ENCODE measurements at places on chromosomes 16 and 17.

DNA sequence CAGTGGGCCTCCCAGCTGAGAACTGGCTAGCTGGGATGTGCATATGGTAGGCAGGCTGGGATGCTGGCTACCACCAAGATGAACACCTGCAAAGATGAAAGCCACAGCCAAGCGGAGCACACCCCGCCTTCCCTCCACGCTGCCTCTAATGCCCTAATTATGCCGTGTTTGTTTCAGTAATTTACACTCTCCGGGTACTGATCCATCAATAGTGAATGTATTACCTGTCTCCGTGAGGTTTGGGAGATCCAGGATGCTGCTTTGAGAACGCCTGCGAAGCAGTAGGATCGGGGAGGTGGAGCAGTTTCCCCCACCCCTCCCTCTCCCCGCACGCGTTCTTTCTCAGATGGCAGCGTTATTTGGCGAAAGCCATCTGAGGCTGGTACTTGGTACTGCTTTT, 28.9 kb upstream of the GSE1 start:
- no peak for DNase-seq

DNA sequence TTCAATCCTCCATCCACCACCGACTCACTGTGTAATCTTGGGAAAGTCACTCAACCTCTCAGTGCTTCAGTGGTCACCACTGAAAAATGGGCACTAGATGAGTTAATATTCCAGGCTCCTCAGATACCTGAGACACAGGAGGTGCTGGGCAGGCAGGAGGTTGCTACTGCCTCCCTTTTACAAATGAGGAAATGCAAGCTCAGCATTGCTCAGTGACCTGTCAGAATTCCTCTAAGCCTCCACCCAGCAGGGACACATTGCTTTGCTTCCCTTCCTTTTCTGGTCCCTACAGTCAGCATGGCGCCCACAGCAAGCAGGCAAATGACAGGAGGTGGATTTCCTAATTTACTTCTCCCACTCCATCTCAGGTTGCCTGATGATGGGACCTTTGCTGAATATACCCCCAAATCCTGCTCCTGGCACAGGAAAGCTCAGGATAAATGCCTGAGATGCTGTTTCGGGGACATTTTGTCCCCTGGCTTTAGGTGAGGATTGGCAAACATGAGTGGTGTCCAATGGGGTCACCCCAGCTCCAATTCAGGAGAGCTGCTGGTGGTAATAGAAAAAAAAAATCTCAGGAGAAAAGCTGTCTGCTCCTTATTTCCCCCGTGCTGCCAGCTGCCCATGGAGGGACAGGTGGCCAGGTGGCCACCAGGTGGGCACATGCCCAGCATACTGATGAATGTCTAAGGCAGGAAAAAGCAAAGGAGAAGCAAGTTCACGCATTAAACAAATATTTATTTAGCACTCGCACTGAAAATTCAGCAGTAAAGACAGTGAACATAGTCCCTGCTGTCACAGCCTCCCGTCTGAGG, 5.0 kb upstream of the KRT13 start:
- DNase-seq: no peak

GRCh38 chr17:55492781-55493341, 18.4 kb downstream of the SMIM36 start:
- DNase-seq: no peak

DNA sequence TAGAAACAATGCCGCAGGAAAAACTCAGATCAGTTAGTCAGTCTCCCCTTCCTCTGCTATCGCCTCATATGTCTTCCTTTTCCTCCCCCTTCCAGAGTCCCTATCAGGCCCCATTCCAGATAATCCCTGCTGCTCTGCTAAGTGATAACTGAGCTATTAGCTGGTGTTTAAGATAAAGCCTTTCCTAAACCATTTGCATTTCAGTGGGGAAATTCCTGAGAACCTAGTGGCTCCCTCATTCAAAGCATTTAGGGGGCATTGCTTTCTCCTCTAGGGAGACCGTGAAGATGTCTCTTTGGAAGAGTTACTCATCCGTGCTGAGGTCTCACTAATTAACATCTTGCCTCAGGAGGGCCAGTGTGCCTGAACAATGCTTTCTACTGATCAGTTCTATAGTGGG, 401.6 kb downstream of the NPIPA7 start:
- no peak for DNase-seq

DNA sequence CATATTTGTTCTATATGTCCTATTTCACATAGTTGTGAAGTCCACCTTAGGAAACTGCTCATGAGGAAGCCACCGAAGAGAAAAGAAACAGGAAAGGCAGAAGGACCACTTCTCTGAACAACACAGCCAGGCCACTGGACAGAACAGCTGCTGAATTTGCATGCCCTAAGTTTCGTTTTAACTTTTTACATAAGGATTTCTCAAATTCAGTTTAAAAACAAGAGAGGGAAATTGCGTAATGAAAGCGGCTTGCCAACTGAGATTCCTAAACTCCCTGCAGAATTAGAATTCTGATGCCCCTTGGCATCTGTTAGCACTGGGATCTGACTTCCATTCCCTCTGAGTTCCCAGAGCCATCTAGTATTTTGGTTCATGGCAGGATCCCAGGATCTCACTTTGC, 5.0 kb upstream of the CCL8 start:
- DNase-seq: no peak
